ENCODE measurements at places on chromosomes 1 and 21.

- DNase-seq, result peak; percentile 69
Observed at GRCh38 chr1:89552471-89553081, 27.9 kb downstream of the LRRC8B start.

DNA sequence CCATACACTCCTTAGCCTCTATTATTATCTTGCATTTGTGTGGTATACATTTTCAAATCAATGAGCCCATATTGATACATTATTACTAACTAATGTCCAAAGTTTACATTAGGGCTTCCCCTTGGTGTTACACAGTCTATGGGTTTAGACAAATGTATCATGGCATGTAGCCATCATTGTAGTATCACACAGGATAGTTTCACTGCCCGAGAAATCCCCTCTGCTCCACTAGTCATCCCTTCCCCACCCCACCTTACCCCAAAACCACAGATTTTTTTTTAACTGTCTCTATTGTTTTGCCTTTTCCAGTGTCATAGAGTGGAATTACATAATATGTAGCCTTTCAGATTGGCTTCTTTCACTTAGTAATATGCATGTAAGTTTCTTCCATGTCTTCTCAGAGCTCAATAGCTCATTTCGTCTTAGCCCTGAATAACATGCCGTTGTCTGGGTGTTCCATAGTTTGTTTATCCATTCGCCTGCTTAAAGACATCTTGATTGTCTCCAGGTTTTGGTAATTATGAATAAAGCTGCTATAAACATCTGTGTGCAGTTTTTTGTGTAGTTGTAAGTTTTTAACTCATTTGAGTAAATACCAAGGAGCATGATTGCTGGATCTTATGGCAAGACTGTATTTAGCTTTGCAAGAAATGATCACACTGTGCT lies 86.4 kb upstream of the LYST start:
- DNase-seq, result no peak

DNA sequence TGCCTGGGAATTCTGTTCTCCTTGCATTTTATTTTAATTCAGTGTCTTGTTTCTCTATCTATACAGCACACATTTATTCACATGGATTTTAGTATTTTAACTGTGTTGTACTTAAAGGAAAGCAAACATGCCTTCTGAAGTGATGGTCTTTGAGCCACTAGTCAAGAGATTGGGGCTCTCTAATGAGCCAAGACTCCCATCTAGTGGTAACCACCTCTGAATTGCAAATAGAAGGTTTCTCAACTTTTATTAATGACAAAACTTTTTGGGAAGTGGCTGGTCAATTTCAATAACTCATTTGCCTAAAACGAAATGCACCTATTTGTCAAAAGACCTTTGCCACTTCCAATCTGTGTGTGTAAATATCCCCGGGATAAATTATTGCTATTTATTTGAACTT lies 199.6 kb downstream of the LTN1 start:
- peak; percentile 51 for DNase-seq

DNA sequence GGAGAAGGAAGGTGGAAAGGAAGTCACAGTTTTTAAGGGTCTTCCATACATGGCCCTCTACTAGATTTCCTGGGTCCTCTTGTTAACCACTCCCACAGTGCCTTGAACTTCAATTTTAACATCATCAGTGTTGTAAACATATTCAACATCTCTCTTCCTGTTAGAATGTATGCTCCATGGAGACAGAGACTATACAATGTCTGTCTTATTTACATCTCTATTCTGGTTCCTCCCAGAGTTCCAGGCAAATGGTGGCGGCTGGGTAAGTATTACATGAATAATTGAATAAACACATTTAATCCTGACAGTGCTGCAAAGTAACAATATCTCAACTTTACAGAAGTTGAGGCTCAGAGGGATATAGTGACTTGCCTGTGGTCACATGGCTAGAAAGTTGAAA lies 40.3 kb downstream of the CDC7 start:
- DNase-seq, result no peak

GRCh38 chr1:203305809-203306088 lies 430 bp downstream of the BTG2 start:
- DNase-seq, result no peak
